ENCODE measurements at places on chromosomes 11 and 22.
A peak's percentile ranks its signal among the peaks of the same experiment; 100 is the strongest.

DNA sequence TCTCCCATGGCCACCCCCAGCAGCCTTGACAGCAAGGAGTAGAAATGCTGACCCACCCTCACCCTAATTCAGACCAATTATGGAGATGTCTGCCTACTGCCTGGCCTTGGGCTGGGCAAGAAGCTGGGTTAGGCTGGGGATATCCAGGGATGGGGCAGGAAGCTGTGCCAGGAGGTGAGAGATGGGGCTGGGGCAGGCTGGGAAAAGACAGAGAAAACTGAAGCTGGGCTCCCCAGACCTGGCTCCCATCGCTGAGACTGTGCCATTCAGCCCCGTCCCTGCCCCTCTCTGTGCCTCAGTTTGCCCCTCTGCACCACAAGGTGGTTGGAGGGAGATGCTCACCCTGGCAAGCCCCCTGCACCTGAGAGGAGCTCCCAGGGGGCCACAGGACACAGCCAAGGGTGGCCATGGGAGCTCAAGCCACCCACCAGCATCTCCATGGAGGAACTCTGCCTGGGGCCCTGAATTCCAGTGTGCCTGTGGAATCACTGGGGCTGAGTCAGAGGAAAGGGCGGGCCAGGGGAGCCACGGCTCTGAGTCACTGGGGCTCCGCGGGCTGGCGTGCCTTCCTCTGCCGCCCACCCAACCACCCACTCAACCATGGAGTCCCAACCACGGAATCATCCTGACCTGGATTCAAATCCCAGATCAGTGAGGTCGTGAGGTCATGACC lies 6.0 kb upstream of the CARD10 start:
- peak; percentile 40 for DNase-seq

GRCh38 chr11:107713009-107713408 lies 1.2 kb upstream of the SLN start:
- DNase-seq, result no peak

GRCh38 chr11:27626269-27626937 lies 73.9 kb downstream of the BDNF start:
- no peak for DNase-seq

DNA sequence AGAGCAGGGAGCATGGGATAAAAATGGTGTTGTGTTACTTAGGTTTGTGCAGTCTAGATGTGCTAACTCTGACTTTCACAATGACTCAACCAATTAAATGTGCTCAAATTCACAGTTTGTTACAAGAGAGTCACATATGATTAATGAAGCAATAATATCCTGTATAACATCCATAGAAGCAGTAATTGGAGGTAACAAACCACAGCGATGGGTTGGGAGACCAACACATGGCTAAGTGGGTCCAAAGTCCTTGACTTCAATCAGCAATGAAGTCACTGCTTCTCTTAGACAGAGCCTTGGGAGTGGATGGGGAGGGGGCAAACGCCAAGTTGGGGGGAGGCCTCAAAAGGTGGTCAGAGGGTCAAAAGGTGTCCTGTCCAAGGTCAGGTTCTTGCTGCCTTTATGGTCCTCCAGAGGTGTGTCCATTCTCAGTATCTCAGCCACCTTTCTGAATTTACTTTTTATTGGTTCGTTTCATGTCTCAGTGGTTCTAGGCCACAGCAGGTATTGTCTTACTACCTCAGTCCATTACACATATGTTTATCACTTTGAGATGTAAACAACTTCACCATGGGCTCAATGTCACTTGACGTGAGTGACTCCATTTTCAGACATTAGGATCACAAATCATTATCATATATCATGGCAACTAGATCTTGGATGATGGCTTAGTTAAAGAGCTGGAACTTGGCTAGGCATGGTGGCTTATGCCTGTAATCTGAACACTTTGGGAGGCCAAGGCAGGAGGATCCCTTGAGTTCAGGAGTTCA lies 32.4 kb downstream of the SLN start:
- no peak for DNase-seq

- no peak for DNase-seq
Observed at GRCh38 chr11:69658626-69659450, 16.3 kb downstream of the LTO1 start.

- no peak for DNase-seq
Observed at GRCh38 chr11:44564166-44564565, 1.3 kb upstream of the CD82 start.

DNA sequence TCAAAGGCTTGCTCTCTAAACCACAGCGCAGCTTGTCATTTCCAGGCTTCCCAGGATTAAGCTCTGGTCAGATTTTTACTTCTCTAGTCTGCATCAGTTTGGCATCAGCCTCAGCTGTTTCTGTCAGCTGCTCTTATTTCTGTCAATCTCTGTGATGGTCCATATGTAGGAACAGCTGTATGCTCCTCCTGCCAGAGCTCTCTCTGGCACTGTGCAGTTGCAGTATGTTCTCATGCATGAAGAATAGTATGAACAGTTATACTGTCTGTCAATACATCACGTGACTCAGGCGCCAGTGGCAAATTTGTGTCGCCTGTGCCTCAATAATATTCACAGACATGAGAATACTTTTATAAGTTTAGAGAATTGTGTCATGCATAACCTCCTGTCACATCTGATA lies 6.7 kb downstream of the OR6M1 start:
- DNase-seq, result no peak

DNA sequence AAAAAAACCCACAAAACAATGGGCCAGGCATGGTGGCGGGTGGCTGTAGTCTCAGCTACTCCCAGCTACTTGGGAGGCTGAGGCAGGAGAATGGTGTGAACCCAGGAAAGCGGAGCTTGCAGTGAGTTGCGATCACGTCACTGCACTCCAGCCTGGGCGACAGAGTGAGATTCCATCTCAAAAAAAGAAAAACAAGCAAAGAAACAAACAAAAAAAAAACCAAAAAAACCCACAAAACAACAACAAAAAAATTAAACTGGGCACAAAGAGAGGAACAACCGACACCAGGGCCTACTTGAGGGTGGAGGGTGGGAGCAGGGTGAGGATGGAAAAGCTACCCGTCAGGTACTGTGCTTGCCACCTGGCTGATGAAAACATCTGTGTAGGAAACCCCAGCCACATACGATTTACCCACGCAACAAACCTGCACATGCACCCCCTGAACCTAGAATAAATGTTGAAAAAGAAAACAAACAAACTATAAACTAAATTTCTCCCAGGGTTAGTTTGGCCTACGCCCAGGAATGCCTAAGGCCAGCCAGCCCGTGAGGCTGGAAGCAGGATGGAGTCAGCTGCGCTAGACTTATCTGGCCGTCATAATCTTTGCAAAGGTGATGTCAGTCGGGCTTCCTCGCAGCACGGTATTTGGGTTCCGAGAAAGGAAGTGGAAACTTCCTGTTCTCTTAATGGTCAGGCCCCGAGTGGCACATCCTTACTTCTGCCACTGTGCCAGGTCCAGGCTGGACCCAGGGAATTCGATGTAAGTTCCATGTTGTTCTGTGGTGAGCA lies 21.9 kb upstream of the CYB5R3 start:
- DNase-seq, result no peak

GRCh38 chr11:1153951-1154493 lies 3.7 kb upstream of the MUC5AC start:
- no peak for DNase-seq

DNA sequence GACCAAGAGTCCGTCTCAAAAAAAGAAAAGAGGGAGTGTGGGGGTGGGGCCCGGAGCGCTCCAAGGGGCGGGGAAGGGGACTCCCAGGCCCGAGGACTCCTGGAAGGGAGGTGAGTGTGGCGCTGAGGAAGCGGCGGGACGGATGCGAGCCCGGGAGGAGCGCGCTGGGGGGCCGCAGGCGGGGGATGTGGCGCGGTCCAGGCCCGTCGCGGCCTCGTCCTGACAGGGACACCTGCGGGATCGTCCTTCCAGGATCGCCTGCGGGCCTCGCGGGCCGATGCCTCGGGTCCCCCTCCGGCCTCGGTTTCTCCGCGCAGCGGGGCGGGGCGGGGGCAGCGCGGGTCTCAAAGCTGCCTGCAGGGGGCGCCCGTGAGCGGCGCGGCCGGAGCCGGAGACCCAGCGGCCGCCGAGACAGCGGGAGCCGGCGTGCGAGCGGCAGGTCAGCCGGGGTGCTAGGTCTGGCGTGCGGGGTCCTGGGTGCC lies 3.8 kb upstream of the ADORA2A start:
- DNase-seq, result peak; percentile 41

DNA sequence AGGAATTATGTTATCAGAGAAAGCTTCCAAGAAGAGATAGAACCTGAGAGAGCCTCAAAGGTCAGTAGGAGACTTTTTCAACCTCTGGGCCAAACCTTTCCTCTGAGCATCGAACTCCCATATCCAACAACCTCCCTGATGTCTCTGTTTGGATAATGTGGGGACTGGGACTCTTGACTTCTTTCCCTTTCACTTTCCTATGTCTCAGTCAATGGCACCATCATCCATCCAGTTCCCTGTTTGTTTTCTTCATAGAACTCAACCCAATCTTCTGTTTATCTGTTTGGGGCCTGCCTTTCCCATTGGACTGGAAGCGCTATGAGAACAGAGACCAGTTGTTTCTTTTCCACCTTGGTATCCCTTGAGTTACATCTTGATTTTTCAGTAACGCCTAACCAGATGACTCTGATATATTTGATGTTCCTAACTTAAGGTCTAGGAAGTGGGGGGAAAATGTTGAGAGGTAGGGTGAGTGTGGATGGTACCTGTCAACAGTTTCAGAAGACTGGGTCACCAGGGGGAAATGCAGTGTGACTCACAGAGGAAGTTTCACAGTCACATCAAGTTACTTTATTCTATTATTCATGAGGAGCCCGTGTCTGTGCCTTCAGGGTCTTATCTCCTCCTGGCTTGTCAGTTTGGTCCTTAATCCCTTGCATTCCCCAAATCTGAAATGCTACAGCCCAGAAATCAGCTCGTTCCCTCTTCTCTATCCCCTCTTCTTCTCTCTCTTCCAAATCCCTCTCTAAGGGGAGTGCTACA lies 4.5 kb upstream of the KCNE3 start:
- DNase-seq, result no peak

DNA sequence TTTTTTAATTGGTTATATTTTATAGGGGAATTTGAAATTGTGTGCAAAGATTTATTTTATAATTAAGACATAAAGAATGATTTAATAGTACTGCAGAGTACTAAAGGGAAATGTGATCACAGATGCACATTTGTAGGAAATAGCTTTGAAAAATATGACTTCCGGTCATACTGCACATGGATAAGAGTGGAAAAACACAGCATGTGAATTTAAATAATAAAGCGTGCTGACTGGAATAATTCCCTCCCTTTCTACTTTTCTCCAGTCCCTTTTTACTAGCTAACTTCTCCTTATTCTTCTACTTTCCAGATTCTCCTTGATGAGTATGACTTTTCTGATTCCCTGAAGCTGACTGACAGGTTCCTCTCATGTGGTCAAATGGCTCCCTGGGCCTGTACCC lies 238.4 kb upstream of the CTSC start:
- no peak for DNase-seq

- DNase-seq, result no peak
Observed at GRCh38 chr11:125279676-125280418, 115.3 kb downstream of the PKNOX2 start.

GRCh38 chr11:66411323-66411722 lies 9.5 kb upstream of the NPAS4 start:
- DNase-seq, result no peak

DNA sequence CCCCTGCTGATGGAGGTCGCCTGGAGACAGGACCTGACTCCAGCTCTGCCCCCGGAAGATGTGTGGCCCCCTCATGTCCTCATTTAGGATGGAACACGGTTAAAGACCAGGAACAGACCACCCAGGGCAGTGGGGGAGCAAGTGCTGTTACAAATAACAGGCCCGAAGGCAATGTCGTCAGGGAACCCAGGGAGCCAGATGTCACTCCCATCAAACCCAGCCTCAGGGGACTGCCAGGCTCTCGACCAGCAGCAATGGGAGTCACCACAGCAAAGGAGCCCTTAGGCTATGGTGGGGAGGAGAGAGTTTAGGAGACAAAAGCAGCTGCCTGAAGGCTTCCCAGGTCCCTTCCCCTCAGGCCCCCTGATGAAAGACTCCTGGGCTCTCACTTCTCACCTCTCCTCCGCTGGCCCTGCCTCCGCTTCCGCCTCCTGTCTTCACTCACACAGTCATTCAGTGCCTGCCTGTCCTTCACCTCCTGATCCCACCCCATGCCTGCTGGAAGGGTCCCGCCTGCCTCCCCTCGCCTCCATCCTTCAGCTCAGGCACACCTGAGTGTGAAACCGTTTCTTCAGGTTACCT lies 4.4 kb downstream of the RPS19BP1 start:
- DNase-seq, result no peak

- no peak for DNase-seq
Observed at GRCh38 chr11:122453586-122453985, 201.9 kb upstream of the UBASH3B start.

GRCh38 chr22:28989484-28989883 lies 72.1 kb downstream of the C22orf31 start:
- no peak for DNase-seq

DNA sequence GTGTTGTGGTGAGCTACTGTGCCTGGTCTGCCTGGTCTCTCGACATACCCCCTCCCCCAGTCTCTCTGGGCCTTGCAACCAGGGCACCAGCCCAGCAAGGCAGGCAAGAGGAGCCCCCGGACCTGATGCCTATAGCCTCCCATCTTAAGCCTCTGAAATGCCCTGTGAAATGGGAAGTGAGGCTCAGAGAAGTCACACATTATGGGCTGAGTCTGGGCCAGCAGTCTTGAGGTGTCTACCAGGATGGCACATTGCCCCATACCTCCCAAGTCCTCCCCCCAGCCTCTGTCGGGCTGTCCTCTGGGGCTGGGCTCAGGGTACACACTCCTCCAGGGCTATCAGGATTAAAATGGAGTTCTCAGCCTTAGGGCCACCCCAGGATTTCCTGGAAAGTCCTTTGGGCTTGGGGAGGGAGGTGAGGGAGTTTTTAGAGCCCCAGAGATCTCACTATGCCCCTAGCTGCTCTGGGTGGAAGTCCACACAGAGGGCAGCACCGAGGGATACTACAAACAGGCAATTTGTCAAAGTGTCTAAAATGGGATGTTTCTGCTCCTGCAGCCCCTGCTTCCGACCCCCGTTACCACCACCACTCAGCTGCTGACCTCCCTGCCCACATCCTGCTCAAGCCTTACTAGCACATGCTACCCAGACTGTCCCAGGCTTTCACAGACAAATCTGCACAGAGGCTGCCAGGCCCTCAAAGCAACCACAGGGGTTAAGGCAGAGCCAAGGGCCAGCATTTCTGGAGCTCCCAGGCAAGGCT lies 3.1 kb upstream of the SH3BP1 start:
- no peak for DNase-seq

DNA sequence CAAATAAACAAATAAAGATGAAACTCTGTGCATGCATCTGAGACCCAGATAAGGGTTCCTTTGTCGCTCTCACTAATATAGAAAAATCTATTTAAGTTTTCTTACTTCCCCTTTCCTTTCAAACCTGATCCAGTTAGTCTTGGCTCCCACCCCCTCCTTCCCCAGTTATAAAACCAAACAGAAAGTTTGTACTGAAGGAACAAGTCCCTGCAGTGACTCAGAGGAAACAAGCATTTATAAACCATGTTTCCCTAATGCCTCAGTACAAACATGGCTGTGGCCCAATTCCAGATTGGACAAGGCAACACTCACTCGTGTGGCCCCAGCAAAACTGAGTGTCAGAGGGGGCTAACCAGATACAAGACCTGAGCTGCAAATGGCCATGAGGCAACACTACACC lies 65.5 kb upstream of the ARHGAP20 start:
- no peak for DNase-seq

- DNase-seq, result no peak
Observed at GRCh38 chr11:129989149-129989813, 13.4 kb downstream of the PRDM10 start.

Measured in activated CD4-positive, alpha-beta T cell treated with anti-CD3 and anti-CD28 coated beads, Interleukin-2, amount 50 U/mL, for 4 hours (primary cell).